ENCODE measurements at places on chromosomes 12 and 14. TPM values are rescaled to one million over a fixed set of nuclear protein-coding genes. Genes with fewer than 3 reads are reported as not detected.
A peak's percentile ranks its signal among the peaks of the same experiment; 100 is the strongest.

DNA sequence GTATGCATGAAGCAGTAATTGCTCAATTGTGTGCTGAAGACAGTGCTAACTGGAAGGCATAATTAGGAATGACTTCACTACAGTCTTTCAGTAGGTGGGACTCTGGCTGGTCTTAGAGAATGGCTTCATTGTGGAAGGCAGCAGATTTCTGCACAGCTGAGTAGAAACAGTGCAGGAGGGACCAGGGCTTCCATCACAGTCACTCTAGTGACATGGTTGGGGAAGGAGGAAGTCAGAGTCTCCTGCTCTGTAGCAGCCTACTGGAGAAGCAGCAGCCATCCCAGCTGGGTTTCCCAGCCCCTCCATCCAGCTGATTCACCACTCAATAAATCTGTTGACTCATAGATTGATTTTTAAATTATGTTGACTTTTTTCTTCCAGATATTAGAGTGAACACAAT lies 80.6 kb upstream of the DBX2 start:
- DNase-seq, result no peak

DNA sequence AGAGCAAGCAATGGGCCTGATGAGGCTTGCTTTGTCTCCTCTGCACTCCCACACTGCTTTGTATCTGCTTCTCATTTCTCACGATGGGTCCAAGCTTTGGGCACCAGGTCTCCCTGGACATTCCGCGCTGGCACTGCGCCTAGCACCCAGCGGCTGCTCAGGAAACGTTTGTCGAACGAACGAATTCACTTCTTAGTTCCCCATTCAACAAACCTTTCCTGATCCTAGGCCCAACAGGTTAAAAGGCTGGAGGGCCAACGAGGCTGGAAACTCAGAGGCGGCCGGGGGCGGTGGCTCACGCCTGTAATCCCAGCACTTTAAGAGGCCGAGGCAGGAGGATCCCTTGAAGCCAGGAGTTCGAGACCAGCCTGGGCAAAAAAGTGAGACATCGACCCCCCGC lies 1.0 kb upstream of the GLRX5 start:
- peak; percentile 37 for DNase-seq

Gene SLC25A47
- total RNA-seq, result not detected

Gene ASIC1
- 0.59 TPM for total RNA-seq

DNA sequence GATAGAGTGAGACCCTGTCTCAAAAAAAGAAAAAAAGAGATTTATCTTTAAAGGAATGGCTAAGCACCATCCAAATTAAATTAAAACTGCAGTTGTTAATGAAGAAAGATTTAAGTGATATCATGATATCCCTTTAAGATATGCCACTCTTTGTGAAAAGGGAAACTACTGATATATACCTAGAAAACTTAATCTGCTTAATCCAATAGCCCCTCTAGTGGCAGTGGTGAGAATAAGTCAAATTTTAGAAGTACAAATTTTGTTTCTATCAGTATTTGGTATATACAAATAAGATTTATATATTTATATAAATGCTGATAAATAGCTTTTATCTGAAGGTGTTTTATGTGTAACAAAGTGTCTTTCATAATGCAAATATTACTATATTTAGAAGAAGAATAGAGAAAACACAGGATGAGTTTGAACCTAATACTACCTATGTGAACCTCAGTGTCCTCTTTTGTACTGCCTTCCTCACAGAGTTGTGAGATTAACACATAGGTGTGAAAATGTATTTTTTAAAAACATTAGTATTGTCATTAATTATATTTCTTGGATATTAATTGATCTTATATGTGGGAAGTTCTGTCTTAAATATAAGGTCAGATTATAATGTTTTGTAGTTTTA lies 51.4 kb upstream of the GARIN2 start:
- DNase-seq, result peak; percentile 11

- no peak for DNase-seq
These were observed 70.5 kb downstream of the EP400 start for GRCh38 chr12:132020292-132020691.

Gene ART4
- total RNA-seq, result not detected

GRCh38 chr12:54378796-54379397 lies 5.6 kb downstream of the ZNF385A start:
- DNase-seq, result peak; percentile 33

- DNase-seq, result no peak
These were observed 1262.2 kb downstream of the TMEM121 start for GRCh38 chr14:106788534-106788933.

GRCh38 chr12:5176036-5176435 lies 132.4 kb downstream of the KCNA5 start:
- DNase-seq, result no peak

DNA sequence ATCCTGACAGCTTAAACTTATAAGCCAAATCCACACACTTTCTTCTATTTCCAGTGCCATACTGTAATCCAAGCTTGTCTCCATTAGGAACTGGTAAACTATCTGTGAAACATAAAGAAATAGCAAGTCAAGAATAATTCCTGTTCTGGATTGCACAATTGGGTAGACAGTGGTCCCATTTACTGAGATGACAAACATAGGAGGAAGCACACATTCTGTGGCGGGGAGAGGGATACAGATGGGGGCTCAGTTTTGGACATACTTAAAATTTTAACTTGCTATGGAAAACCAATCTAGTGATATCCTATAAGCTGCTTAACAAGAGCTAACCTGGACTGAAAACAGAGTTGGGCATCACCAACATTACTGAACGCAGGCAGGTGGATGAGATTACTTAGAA lies 16.3 kb downstream of the MAP4K5 start:
- DNase-seq, result no peak

DNA sequence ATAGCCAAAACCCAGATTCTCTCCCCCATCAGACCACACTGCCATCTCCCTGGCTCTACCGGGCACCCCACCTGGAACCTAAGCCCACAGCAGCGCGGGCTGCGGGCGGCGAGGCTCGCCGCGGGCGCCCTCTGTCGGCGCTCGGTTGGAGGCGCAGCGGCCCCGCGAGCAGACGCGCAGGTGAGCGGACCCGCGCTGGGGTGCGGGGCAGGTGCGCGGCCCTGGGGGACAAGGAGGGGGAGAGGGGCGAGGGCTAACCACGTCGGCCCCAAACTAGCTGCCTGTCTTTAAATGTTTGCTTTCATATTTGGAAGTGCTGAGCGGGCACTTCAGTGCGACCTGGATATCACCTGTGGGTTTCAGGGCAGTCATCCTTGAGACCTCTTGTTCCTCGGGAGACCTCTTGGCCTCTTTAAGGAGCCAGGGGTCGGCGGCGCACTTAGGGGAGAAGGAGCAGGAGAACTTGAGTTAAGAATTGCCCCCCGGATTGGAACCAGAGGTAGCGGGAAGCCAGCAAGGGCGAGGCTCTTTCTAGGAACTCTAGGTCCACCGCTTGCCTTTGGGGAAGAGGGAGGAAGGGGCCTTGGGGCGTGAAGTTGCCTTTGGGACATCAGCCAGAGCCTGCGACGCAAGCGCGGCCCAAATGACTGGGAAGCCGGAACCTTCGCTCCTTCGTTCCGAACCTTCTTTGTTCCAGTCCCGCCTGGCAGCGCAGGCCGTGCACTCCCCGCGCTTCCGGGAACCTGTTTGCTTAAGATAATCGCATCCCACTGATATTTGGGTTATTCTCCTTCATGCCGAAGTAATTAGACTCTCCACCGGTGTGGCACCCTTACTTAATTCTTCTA lies 78.7 kb downstream of the NEDD1 start:
- DNase-seq, result peak; percentile 27

DNA sequence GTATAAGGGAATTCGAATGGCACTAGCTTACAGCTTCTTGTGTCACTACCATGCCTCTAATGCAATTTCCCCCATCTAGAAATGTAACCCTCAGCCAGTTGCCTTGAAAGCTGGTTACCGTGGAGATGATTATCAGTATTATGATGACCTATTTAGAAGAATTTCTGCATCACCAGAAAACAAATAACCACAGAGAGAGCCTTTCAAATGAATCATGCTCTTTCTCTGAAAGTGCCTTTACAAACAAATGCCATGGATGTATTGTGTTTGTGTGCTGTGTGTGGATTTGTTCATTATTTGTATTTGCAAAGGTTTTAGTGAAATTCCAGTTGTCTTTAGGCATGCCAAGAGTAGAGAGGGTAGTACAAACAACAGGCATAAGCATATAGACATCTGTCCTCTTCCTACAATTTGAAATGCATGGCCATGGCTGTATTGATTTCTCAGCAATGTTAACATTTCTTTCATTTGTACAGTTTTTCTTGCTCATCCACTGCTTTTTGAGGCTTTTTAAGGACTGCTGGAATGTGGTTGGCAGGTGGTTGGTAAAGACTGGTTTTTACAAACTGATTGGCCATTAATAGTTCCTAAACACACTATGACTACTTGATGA lies 266.5 kb downstream of the PAWR start:
- no peak for DNase-seq

- DNase-seq, result no peak
These were observed 89.1 kb upstream of the NUDT4 start for GRCh38 chr12:93288626-93289025.

DNA sequence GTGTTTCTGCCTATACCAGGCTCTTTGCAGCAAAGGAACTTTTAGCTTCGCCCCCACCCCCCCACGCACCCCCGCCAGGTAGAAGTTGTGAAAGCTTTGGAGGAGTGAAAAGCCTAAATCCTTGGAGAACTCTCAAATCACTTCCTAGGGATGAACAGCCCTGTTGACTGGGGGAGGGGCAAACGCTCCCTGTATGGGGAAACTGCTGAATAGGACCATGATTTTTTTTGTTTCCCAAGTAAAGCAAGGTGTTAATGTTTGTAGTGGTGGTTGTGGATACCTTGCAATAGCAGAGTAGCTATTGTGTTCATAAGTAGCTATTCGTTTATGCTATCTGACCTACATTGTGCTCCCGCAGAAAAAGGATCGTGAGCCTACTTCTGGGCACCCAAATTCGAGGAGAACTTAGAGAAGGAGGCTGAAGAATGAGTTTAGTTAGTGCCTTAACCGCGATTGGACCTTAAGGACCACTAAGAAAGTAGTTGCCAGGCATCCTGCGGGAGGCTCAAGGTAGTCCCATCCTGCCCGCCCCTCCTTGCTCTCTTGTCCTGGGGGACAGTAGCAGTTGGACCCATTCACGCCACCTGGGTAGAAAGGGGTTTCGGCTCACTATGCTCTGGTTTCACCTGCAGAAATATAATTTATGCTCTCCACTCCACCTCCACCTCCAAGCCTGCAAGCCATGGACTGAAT lies 901 bp upstream of the NFKBIA start:
- no peak for DNase-seq

GRCh38 chr14:79089576-79089975 lies 919.4 kb downstream of the NRXN3 start:
- no peak for DNase-seq

DNA sequence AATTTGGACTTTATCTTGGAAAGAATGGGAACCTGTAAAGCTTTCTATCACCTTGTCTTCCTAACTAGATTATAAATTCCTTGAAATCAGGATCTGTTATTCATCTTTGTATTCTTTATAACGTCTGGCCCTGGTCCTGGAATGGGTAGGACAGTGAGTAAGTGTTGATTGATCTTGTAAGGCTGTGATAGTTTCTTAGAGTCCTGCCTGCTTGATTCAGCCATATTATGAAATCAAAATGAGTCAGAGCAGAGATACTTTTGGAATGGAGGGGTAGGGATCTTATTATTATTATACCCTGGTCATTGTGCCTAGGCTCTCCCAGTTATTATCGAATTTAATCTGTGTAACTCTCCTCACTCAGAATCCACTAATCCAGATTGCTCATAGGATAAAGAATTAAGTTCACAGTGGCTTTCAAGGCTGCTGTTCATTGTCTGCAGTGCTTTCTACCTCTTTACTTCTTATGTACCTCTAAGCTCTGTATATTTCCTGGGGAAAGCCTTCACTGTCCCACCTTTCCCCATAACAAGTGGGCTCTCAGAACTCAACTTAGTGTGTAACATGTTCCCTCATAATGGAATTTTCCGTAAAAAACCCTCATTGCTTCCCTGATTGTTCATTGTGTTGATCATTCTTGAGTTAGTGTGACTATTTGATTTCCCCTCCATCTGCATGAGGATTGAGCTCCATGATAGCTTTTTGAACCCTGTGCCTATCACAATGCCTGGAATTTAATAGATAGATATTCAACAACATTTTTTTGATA lies 93.3 kb downstream of the DAAM1 start:
- no peak for DNase-seq

DNA sequence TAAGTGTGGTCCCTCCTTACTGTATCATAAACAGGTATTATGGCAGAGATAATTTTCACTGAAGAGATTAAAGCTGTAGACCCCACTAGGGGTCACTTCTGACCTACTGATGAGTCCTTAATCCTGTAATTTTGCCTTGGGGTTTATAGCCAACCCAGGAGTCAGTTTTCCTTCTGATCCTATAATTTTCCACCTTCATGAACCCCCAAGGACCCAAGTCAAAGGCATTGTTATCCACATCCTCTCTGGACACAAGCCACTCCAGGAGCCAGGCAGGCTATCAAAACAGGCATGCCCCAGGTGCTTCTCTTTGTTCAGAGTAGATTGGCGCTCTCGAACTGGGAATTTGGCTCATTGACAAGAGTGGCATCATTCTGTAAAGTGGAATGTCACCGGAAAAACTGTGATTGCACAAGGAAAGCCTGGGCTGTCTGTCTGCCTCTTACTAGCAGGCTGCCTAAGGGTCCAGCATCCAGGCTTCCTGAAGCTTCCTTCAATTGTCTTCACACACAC lies 1523.2 kb upstream of the FLRT2 start:
- no peak for DNase-seq

GRCh38 chr14:30385925-30386324 lies 173.0 kb upstream of the G2E3 start:
- DNase-seq, result no peak

- no peak for DNase-seq
These were observed 146.5 kb downstream of the ETV6 start for GRCh38 chr12:11795913-11796459.

DNA sequence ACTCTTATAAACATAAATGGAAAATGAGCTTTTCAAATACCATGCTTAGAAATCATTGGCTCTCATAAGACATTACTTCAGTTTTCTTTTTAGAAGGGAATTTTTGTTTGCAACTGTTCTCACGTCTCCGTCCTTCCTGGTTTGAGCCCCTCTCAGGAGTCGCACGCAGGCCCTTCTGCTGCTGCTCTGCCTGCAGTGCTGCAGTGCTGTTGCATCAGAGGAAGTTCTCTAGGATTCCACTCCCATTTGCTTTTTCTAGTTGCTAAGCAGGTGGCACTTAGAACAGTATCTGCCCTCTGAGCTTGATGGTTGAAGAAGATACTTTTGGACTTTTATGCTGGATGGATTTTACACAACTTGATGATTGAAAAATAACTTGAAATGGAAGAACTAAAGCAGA lies 70.8 kb downstream of the SCN8A start:
- no peak for DNase-seq

GRCh38 chr14:104697892-104698583 lies 8.6 kb downstream of the INF2 start:
- DNase-seq, result no peak

Gene KRT73
- total RNA-seq, result not detected

Gene EGLN3
- total RNA-seq, result not detected

GRCh38 chr14:86944434-86944833 lies 1048.5 kb downstream of the GALC start:
- DNase-seq, result no peak

GRCh38 chr14:99093532-99094517 lies 178.2 kb downstream of the BCL11B start:
- no peak for DNase-seq

GRCh38 chr12:111413442-111414086 lies 7.8 kb downstream of the SH2B3 start:
- DNase-seq, result no peak
